ENCODE measurements at places on chromosomes 13 and 19. TPM values are rescaled to one million over a fixed set of nuclear protein-coding genes. Genes with fewer than 3 reads are reported as not detected.

VRK3 gene
- 23.0 TPM for total RNA-seq

- DNase-seq, result no peak
Measured at GRCh38 chr13:53124623-53125022, 96.0 kb downstream of the OLFM4 start.

DNA sequence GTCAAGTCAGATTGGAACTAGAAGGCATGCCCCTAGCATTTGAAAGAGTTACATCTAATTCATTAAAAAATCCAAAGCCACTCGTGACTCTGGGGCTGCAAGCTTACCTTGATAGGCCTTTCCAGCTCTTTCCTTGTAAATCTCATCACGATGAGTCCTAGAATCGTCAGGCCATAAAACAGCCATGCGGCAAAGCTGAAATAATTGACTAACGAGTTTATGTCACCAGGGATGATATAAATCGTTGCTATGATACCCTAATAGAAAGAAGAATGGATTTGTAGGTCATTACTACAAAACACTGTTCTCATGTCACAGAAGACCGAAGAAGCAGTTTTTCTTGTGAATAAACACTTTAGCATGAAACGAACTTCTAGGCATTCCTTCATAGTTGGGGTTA, 27.5 kb downstream of the SLC7A9 start:
- no peak for DNase-seq

CILP2 gene
- 0.67 TPM for total RNA-seq

ZNF701 gene
- 16.0 TPM for total RNA-seq

DNA sequence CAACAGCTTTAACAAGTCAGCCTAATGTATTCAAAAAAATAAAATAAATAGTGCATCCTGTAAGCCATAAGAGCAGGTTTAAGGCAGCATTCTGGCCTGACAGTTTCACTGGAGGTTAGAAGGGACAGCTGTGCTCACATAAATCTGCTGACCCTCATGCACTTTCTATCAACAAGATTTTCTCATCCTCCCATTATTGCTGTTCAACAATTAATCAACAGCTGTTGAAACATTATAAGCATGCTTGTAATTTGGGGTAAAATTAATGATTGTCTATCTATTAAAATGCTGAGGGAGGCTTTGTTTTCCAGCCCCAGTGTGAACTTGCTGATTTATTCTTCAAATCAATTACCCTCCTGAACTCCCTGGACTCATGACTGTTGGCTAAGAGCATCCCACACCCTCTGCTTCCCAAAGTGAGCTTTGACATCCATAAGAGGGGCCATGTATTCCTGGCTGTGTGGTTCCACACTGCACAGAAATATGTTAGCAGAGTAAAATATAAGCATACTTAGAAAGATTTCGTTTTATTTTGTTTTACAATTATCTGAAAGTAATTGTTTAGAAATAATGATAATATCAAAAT, 492.4 kb downstream of the EFNB2 start:
- no peak for DNase-seq

RAB3A gene
- 1.9 TPM for total RNA-seq

ZNF256 gene
- total RNA-seq, result 6.8 TPM

GRCh38 chr19:6402837-6403608, 10.1 kb upstream of the GTF2F1 start:
- DNase-seq, result no peak

CCDC70 gene
- not detected for total RNA-seq

GRCh38 chr13:86425170-86425815, 626.1 kb upstream of the SLITRK6 start:
- no peak for DNase-seq

CALR3 gene
- total RNA-seq, result not detected

GRCh38 chr19:3048190-3048533, 14.1 kb downstream of the TLE5 start:
- no peak for DNase-seq

PCDH17 gene
- 10.5 TPM for total RNA-seq

GRCh38 chr19:7899751-7900378, 3.8 kb upstream of the MAP2K7 start:
- DNase-seq, result peak; percentile 77

GRCh38 chr13:100298691-100299090, 209.8 kb downstream of the PCCA start:
- no peak for DNase-seq

DNA sequence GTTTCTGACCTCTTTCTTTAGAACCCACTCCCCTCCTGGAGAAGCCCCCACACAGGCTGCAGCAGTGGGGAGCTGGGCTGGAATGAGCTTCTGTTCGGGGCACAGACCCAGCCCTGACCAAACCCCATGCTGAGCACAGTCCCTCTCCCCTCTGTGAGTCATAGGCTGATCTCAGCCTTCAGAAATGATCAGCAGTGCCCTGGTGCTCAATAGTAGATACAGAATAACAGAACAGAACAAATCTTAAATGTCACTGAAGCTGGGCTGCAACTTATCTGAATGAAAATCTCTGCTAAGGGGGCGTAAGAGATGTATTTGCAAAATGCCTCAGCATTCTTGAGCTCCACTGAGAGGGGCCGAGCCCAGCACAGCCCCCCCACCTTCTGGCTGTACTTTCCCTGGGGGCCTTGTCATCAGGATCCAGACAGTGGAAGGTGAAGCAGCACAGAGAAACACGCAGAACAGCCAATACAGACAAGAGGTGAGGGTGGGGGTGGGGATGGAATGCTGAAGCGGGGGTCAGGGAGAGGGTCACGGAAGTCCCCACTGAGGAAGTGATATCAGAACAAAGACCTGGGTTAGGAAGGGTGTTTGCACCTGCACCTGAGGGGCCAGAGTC, 9.9 kb downstream of the ZNF665 start:
- no peak for DNase-seq

ATF5 gene
- total RNA-seq, result 18.8 TPM

- DNase-seq, result no peak
Measured at GRCh38 chr13:20404488-20405222, 121.0 kb downstream of the CRYL1 start.

DNA sequence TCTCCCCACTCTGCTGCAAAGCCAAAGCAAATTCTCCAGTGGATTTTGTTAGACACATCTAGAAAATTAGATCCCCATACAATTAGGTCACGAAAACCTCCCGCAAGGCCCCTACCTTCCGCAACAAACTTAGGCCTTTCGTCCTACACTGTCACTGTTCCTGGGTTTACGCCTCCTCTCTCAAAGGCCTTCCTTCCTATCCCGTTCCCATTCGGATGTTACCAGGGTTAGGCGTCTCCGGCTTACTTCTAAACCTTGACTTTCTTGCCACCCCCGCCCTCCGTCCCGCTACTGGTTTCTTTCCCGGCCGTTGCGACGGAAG, 754 bp downstream of the RNF6 start:
- DNase-seq, result no peak

GRCh38 chr13:21949818-21950429, 279.1 kb downstream of the FGF9 start:
- no peak for DNase-seq

DNA sequence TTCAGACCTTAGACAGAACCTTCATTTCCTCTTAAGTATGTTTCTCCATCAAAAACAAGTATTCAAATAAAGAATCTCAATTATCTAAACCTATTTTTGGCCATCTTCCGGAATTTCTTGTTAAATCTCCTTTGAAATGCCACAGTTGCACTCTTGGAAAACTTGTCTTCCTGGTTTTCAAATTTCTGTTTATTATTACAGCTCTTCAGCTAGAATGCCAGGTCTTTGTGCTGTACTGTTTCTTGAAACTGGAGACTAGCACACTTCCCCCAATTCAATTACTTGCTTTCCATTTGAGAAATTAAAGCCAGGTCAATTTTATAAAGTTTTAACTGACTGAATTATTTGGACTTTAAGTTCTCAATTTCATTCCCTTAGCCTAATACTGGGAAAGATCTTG, 10.2 kb downstream of the KCNRG start:
- DNase-seq, result no peak

DNA sequence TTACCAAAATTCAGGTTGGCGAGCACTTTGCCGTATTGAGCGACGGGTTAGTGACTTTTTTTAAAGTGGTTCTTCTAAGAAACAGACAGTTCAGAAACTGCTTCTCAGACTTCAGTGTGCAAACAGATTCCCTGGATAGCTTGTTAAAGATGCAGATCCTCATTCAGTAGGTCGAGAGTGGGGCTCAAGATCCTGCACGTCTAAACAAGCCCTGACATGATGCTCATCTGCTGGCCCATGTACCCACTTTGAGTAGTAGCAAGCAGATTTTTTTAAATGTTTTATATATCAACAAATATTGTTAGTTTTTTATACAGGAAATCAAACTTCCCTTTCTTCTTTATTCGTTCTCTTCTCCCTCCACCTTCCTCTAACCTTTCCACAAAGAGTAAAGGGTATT, 7.3 kb downstream of the METTL21C start:
- no peak for DNase-seq

BEST2 gene
- not detected for total RNA-seq

Measured in posterior vena cava (tissue), 2 donors.